GM12865 (cell line): ENCODE measurements at places on chromosomes 5 and 9.
A peak's percentile ranks its signal among the peaks of the same experiment; 100 is the strongest.

GRCh38 chr9:22650946-22651345, 204.3 kb downstream of the DMRTA1 start:
- DNase-seq: no peak

DNA sequence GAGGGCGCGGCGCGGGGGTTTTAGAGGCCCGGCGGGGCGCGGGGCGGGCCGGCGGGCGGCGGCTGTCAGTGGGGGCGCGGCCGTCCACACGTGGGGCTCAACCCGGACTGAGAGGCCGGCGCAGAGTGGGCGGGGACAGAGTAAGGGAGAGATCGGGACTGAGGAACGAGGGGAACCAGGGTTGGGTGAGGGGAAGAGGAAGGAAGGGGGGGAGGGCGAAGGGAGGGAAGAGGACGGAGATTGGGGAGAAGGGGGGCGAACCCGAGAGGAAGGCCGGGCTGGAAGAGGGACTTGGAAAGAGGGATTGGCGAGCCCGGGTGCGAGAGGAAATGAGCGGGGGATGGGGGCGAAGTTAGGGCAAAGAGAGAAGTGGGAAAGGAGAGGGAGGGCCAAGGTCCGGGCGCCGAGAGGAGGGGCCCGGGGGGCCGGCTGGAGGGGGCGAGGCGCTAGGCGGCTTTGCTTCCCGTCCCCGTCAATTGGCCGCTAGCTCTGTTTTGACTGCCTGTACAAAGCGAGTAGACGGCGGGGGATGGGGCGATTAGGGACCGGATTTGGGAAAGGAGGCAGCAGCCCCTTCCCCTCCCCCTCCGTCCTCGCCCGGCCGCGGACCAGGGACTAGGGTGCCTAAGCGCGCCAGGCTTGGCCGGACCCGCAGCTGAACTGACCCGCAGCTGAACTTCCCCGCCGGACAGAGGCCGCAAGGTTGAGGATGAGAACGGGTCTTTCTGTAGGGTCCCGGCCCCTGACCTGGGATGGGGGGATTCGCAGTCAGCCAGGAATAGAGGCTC, 399 bp upstream of the FBN2 start:
- no peak for DNase-seq

DNA sequence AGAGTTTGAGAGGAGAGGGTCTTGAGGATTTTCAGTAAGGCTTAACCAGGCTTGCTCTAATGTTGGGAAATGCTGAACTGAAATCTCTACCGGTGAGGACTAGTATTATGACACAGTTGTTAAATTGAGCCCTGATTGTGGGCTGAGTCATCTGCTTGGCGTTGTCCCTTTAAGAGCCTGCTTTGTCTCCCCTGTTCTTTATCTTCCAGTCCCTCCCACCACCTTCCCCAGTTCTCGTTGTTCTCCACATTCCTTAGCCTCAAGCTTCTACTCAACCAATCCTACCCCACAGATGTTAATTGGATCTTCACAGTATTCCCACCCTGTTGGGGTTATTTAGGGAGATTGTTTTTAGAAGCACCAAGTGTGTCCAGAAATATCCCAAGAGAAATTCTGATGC, 57.6 kb downstream of the ANKRD55 start:
- no peak for DNase-seq

DNA sequence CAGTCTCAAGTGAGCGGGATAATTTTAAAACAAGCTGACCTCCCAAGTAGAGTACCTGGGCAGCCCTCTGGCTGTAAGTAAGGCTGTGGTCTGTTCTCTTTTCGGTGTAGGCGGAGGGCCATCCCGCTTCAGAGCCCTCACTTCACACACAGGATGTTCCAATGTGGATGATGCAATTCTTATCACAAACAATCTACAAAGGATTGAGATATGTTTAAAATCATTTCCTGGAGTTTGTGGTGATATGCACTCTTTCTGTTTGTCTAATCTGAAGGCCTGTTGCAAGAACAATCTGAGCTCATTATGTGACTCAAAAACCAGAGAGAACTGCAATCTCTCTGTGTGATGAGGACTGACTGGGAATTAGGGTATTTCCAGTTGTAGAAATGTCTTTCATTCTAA, 42.5 kb downstream of the ITGA2 start:
- no peak for DNase-seq

DNA sequence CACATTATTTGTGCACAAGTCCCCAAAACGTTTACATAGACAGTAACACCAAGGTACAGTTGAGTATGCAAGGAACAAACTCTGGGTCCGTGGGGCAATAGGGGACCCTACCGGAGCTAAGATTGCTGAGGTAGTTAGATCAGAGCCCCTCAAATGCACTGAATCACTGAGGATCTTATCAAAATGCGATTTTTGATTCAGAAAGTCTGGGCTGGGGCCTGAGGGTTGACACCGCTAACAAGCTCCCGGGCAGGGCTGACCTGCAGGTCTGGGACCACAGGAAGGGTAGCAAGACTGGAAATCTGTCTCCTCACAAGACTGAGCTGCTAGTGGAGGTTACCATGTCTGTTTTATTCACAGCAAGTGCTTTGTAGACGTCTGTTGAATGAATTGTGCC, 1.8 kb upstream of the IL3 start:
- no peak for DNase-seq

DNA sequence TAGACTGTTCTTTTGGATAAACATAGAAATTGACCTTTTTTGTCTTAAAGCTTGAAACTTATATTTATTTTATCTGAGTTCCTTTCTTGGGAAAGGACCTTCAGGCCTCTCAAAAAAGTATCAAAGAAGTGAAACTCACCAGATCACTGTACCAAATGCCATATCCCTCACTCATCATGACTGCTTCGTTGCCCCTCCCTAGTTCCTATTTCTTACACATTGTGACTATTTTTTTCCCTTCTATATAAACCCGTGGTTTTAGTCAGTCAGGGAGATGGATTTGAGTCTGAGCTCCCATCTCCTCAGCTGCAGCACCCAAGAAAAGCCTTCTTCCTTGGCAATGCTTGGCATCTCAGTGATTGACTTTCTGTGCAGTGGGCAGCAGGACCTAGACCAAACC, 129.4 kb downstream of the LPAR1 start:
- no peak for DNase-seq

DNA sequence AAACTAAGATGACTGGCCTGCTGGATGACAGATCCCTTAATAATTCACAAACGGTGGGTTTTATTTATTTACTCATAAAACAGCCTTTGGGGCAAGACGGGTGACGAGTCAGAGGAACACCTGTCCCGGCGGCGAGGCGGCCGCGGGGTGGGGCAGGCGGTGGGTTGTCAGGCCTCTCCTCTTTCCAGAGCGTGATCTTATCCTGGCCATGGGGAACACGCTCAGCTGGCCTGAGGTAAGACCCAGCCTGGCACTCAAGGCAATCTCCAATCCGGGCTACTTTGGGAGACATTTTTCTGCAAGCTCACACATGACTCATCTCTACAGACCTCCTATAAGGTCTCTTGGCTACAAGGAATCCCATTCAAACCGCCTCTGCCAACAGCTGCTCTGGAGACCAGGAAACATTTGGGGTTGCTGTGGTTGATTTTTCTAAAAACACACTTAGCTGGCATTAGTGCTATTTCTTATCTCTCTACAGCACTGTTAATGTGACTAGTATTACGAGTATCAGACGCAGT, 6.3 kb downstream of the RAPGEF1 start:
- peak; percentile 60 for DNase-seq

DNA sequence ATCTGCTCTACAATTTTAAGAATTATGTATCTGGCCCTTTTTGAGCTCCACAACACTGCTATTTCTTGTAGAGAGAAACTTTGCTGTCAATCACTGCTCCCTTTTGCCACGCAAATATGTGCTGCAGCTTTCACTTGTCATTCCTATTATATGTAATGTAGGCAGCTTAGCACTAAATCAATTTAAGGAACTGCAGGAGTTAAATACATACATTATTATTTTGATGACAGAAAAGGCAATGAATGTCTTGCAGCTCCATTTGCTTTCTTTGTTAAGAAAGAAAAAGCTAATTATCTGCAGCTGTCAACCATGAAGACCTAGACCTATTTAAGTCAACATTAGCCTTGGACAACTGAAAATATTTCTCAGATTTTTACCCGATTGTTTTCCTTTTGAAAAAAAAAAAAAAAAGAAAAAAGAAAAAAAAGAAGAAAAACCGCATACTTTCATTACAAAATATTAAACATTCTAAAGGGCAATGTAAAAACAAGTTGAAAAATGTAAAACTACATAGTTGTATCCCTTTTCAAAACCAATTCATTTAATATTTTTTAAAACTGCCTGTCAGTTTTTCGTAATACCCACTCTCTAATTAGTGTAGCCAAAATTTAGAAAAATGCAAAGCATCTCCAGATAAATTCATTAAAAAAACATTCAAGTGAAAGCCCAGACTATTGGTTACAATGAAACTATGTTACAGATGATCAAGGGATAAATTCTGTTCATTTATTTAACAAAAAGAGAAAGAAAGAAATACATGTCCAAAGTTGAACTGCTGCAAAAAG, 57.2 kb downstream of the RFX3 start:
- no peak for DNase-seq

DNA sequence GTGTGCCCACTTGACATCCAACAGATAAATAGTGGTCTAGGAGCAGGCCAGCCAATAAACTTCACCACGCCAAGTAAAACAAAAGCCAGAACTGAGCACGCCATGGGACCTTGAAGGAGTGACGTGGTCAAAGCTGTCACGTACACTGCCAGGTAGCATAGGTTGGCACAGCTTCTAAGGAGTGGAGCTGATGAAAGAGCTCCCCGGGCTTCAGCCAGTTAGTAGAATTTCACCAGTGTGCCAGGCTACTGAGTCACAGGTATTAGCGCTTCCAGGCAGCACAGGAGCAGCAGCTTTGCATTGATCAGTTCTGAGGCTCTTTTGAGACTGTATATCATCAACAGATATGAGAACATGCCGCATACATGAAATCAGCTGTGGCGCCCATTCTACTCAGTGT, 19.4 kb downstream of the VLDLR start:
- DNase-seq: no peak

DNA sequence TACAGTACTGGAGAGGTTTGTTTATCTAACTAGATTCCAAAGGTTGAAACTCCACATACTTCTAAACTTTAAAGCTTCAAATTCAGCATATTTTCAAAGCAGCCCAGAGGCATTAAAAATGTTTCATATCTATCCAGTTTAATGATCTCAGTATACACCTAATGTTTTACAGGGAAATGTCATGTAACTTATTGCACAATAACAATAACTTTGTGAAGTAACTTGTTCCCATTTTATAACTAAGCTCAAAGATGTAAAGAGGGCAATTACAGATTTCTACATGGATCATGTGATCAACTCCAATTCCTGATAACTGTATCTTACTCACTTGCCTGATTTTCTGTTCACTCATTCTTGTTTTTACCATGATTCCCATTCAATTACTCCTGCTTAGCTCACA, 610.0 kb downstream of the TAF11L14 start:
- DNase-seq: no peak

DNA sequence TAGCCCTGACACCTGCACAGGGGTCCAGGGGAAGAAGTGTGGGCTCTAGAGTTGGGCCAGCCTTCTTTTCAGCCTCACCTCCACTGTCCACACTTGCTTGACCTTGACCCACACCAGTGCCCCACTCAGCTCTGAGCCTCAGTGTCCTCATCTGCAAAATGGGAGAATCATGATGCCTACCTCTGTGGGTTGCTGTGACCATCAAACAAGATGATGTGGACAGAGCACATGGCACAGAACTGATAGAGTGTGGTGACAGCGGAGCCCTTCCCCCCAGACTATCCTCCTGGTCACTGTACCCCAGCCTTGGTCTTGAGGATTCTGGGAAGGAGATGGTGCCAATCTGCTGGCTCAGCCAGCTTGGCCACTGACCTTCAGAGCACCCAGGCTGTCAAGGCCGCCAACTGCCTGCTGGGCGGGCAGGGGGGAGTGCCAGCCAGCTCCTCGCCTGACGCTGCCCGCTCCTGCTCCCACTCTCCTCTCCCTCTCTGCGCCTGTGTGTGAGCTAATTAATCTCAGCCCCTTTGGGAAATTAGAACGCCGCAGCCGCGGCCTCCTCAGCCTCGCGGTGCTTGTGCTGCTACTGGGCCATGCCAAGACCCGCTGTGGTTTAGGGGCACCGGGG, 16.7 kb downstream of the CXXC5 start:
- DNase-seq: no peak

DNA sequence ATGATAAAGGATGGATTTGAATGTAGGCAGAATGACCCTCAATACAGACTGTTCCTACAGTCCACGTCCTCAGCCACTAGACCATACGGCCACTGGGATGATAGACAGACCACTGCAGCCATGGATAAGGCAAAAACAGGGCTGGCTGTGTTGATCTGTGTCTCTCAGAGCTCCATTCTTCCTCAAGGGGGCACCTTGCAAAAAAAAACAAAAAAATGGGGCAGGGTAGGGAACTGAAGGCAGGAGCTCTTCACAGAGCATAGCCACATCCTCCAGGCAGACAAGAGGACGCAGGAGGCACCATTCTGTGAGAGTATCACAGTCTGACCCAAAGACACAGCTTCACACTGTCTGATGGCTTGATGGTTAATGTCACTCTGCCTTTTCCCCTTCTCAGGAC, 61.2 kb upstream of the GABRP start:
- no peak for DNase-seq

DNA sequence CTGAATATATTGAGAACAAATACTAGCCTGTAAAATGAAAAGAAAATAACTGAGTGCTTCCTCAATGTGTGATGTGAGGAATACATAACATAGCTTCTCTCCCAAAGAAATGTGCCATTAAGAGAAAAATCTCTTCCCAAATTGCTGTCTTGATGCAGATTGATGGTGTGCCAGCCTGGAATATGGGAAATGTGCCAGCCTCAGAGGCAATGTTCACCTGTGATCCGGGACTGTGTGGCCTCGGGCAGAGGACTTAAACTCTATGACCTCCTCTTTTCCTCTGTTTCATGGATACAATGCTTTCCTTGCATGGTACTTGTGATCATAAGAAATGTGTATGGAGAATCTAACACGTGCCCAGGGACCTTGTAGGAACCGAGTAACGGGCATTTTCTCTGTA, 370.9 kb downstream of the DIRAS2 start:
- DNase-seq: no peak

DNA sequence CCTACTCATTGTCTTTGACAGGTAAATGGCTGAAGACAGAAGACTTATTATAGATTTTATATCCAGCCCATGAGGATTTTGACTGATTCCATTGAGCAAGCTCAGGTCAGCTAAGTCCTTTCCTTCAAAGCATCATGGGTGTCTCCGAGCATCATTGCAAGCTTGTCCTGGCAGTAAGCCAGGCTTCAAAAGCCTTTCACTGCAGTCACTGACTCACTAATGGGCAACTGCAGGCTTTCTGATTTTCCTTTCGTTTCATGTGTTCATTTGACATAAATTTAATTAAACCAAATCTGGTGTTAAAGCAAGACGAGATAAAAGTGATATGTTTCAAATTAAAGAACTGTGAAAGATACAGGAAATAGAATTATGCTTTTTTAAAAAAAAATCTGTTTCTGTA, 426.2 kb downstream of the ANXA1 start:
- DNase-seq: no peak
